ENCODE measurements at places on chromosomes 2 and 18. TPM values are rescaled to one million over a fixed set of nuclear protein-coding genes. Genes with fewer than 3 reads are reported as not detected.

Gene CHRNG
- total RNA-seq: not detected

Gene AFF3
- 65.2 TPM for total RNA-seq

Gene FRZB
- 15.4 TPM for total RNA-seq

Gene SP5
- not detected for total RNA-seq

Gene INO80D
- total RNA-seq: 19.9 TPM

Gene BOLL
- total RNA-seq: not detected

Gene RUFY4
- total RNA-seq: not detected

Gene TNFRSF11A
- 3.9 TPM for total RNA-seq

Gene EDAR
- total RNA-seq: not detected

Gene PMAIP1
- 0.42 TPM for total RNA-seq

Gene UPP2
- total RNA-seq: not detected
